ENCODE measurements at places on chromosomes 16 and 17. TPM values are rescaled to one million over a fixed set of nuclear protein-coding genes. Genes with fewer than 3 reads are reported as not detected.
A peak's percentile ranks its signal among the peaks of the same experiment; 100 is the strongest.

- peak; percentile 94 for DNase-seq
Measured at GRCh38 chr17:8376271-8377067, at the start of gene KRABD2. Gene KRABD2 (minus strand): TSS chr17:8376704.

The WFIKKN1 gene
- 0.80 TPM for total RNA-seq

The HS3ST2 gene
- total RNA-seq = 1.3 TPM

- DNase-seq = no peak
Measured at GRCh38 chr17:40020146-40020545, 4.9 kb downstream of the CSF3 start.

The HOXB6 gene
- 2.2 TPM for total RNA-seq

The RUNDC3A gene
- 1.8 TPM for total RNA-seq

DNA sequence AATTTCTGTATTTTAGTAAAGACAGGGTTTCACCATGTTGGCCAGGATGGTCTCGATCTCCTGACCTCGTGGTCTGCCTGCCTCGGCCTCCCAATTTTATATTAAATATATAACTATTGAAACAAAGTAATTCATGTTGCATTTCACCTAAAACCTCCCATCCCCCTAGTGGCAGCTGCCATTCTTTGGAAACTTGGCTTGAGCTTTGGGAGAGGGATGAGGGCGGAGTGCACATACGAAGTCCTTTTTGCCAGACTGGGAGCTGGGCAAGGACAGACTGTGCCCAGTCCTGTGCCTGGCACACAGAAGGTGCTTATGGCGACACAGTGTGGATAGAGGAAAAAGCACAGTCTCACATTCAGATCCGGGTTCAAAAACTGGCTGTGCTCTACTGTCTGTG, 83.8 kb downstream of the NETO2 start:
- DNase-seq = no peak

The CPHXL2 gene
- total RNA-seq = not detected

GRCh38 chr16:75486014-75486675, 9.1 kb downstream of the CHST6 start:
- no peak for DNase-seq

The CEP112 gene
- total RNA-seq = 21.9 TPM

The SLC2A4 gene
- total RNA-seq = 197 TPM

The TMEM235 gene
- not detected for total RNA-seq

DNA sequence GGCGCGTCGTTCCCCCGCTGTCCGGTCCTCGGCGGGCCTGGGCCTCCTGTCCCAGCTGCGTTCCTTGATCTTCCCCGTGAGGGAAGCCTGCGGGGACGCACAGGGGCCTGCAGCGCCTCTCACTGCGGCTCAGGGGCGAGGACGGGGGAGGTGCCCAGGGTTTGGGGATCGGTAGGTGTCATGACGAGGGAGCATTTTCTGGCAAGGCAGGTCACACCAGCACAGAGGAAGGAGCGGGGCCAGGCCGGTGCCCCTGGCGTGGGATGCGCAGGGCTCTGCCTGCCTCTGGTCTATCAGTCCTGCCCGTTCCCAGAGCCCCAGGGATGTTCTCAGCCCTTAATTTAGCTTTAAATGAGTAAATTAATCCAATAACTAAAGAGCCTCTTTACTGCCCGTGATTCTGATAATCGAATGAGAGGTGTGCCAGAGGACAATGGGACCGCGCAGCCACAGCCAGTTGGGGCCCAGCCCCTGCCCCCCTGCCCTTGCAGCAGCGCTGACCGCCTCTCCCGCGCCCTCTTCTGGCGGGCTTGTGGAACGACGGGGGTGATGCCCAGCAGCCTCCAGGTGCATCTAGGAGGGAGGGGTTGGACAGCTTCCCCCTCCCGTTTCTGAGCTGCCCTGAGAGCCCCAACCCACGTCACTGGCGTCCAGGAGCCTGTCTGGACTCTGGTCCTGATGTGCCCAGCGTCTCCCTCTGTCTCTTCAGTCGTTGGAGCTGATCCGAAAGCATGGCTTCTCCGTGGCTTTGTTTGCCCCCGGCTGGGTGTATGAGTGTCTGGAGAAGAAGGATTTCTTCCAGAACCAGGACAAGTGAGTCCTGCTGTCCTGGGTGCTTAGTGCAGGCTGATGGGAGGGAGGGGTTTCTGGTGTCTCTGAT, 7.9 kb downstream of the ENGASE start:
- no peak for DNase-seq

The PRDM7 gene
- total RNA-seq = not detected

DNA sequence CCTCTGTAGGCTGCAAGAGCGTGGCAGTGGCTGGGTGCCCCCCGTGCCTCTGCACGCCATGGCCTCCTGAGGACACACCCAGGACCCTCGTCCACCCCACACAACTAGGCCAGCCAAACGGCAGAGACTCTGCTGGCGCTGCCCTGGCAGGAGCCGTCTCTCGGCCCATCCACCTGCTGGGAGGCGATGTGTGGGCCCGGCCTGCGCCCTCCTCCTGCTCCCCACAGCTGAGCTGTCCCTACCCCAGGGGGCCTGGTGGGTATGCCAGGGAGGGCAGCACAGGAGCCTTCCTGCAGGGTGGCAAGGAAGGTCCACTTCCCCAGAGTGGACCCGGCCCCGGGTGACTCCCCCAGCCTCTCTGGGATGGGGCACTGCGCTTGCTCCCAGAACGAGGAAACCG, 7.0 kb downstream of the RNF166 start:
- DNase-seq = no peak

- no peak for DNase-seq
Measured at GRCh38 chr17:72699545-72699944, 392.9 kb downstream of the SLC39A11 start.

The MRPS7 gene
- total RNA-seq = 37.8 TPM

- no peak for DNase-seq
Measured at GRCh38 chr16:87466975-87467501, 25.8 kb downstream of the ZCCHC14 start.

The DOC2A gene
- total RNA-seq = not detected
